Activated CD8-positive, alpha-beta memory T cell treated with anti-CD3 and anti-CD28 coated beads, Interleukin-2, amount 50 U/mL, for 4 hours (primary cell): ENCODE measurements at places on chromosomes 16 and 17.

- no peak for DNase-seq
These were observed 50.3 kb upstream of the PHOSPHO1 start for GRCh38 chr17:49280918-49281317.

DNA sequence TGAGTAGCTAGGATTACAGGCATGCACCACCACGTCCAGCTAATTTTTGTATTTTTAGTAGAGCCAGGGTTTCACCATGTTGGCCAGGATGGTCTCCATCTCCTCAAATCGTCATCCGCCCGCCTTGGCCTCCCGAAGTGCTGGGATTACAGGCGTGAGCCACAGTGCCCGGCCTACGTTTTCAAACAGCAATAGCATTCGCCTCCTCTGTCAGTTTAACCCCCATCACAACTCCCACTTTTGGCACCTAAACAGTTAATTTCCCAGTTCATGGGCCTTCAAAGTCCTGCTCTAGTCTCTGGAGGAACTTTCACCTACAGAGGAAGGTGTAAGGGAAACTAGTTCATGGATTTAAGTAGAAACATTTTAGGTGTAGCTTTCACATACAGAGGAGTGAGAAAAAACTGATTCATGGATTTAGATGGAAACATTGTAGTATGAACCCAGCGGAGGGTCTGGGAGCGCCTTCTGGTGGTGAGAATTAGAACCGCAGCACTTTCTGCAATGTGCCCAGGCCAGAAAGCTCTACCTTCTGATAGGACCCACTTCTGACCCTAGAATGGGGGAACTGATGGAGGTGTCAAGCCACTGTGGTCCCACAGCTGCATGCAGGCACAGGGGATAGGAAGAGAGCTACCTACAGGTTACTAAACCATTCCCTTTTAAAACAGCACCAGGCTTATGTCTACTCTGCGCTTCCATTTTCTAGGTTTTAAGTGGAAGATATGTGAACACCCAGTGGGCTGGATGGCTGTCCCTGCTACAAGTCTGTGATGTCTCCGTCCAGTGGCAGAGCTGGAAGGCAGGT is 12.0 kb upstream of the MEOX1 start:
- peak; percentile 73 for DNase-seq

DNA sequence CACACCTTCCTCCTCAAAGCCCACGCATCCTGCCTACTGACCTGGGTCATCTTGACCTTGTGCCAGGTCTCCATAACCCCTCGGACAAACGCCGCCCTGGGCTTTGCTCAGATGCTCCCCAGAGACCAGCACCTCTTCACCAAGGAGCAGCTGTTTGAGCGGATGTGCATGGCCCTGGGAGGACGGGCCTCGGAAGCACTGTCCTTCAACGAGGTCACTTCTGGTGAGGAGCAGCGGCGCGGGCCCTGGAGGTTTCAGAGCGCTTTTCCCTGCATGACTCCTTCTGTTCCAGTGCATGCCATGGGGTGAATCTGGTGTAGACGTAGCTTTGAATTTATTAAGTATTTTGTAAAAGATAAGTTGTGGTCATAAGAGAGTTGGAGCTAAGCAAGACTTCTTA is 7.6 kb upstream of the RPL13 start:
- DNase-seq = no peak

- DNase-seq = no peak
These were observed 39.9 kb downstream of the CDH1 start for GRCh38 chr16:68776821-68777485.

DNA sequence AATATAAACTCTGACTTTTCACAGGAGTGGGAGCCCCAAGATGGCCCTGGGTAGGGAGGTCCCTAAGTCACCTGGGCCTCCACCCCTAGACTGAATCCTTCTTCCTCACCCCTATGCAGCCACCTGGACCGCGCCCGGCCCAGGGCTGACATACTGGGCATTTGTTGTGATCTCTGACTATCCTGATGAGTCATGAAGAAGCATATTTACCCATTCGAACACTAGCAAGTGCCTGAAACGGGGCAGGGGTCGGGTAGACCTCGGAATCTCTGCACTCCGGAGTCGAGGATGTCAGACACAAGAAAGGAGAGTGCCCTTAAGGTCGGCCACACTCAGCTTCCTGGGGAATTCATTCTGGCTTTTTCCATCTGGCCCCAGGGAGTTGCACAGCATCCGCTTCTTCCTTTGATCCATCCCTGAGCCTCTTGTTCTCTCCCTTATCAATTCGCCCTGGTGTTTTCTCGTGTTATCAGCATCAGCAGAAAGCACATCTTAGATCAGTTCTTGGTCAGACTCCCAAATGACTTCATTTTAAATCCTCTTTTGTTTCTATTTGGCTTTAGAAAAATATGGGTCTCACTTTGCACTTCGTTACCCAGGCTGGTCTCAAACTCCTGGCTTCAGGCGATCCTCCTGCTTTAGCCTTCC is 10.4 kb downstream of the METTL22 start:
- no peak for DNase-seq

DNA sequence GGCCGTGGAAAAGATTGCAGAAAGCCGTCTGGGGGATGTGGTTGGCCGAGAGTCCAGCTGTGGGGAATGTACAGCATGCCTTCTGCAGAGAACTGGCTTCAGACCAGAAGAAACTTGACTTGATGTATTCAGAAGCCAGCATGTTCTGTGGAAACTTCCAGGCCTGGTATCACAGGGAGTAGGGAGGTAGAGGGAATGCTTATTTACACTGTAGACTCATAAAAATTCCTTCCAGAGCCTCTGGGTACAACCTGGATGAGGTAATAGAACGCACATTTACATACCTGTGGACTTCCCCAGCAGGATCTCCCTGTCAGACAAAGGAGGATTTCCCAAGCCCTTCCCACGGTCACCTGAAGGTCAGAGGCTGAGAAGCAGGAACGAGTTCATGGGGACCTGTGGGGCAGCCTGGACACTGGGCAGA is 11.8 kb upstream of the GAS7 start:
- DNase-seq = no peak

- no peak for DNase-seq
These were observed 1.7 kb downstream of the HEXIM1 start for GRCh38 chr17:45149669-45150664.

DNA sequence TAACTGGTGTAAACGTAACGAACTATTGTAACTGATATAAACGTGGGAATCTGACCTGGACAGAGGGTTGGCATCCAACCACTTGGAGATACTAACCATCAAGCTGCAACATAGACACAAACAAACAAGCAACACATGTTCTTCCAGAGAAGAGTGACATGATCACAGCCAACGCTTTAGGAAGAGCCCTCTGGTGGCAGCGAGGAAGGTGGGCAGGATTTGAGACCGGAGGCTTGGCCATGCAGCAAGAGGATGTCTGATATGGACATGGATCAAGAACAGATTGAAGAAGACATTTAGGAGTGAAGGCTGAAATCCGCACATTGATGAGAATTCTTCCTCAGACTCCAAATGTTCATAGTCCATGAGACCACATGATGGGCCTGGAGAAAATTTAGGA is 40.3 kb upstream of the TNRC6A start:
- no peak for DNase-seq

DNA sequence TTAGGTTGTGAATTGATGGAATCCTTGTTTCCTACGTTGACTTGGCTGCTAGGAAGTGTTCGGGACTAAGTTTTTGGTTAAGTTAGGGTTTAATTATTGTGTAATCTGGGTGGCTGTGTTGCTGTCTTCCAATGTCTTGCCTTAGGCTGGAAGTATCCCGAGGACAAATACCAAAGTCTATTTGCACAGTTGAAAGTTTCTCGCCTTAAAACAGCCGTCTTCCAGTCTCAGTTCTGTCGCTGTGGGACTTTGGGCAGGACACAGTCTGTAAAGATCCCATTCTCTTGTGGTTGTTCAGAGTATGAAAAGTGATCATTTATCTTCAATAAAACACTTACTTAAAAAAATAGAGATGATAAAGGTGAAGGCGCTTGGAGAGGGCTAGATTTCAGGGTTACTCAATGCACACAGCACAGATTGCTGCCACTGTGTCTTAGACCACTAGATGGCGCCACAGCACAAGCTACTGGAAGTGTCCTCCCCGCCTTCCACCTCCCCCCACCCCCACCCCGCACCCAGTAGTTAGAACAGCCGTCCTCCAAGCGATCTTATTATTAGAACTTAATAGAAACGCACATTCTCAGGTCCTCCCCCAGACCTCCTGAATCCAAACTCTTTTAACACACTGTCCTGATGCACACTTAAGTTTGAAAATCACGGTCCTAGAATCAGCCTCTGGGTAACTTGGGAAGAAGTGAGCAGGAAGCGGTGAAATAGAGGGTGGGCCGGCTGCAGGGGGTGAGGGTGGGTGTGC is 45.8 kb downstream of the AKAP1 start:
- DNase-seq = peak; percentile 82

- DNase-seq = no peak
These were observed 8.5 kb upstream of the YPEL3 start for GRCh38 chr16:30104492-30104891.

- DNase-seq = no peak
These were observed 10.2 kb downstream of the CFAP20 start for GRCh38 chr16:58118801-58119508.

GRCh38 chr17:12342609-12343435 is 322.1 kb downstream of the MAP2K4 start:
- no peak for DNase-seq

DNA sequence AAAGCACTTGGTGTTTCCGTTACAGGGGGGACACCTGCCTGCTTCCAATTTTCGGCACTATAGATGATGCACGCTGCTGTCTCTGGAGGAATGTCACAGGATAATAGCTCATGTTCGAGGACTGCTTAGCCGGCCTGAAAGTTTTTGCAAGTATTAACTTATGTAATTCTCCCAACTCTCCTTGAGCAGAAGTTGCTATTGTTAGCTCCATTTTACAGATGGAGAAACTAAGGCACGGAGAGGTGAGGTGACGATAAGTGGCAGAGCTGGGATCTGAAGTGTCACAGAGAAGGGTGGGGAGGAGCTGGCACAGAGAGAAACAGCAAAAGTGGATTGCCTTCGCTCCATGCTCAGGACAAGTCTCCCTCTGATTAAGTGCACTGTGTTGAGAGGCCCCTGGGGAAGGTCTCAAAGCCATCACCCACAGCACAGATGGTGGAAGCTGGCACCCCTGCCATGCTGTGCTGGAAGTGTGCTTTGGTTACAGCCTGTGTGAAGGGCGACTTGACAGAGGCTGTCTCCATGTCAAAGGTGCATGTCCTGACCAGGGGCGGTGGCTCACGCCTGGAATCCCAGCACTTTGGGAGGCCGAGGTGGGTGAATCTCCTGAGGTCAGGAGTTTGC is 40.8 kb upstream of the MEAK7 start:
- no peak for DNase-seq

- DNase-seq = no peak
These were observed 689.7 kb upstream of the SOX9 start for GRCh38 chr17:71431146-71431545.

DNA sequence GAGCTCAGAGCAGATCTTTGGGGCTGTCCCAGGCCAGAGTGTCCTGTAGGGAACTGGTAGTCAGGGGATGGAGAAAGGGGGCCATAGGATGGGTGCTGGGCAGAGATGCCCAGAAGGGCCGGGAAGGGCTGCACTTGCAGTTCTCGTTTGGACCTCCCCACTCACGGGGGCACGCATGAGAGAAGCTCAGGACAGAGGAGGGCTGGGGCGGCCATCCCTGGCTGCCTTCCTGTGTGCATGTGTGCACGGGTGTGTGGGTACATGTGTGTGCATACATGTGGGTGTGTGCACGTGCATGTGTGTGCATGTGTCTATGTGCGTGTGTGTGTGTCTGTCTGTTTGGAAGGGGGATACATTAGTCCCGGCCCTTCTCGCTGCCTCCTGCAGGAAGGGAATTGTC is 73.3 kb downstream of the COG7 start:
- DNase-seq = no peak

DNA sequence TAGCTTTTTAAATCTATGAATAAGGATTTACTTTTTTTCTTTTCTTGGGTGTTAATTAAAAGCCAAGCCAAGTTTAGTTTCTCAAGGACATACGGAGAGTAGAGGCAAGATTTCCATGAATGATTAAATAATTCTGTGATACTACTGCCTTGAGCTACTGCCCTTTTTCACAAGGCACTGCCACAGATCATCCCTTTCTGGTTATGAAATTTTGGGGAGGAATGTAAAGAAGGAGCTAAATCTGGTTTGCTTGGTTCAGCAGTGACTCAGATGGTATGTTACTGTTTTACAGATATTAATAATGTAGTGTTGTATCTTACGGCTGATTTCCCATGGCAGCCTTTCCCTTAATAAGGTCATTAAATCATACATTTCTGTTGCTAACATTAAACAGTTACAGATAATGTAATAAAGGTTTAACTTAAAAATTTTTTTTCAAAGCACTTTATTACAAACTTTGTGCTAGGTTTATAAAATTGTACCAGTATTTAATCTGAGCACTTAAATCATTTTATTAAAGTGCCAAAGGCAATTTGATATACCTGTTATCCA is 2.6 kb downstream of the WSB1 start:
- DNase-seq = no peak

- no peak for DNase-seq
These were observed 7.5 kb upstream of the ITGAX start for GRCh38 chr16:31347445-31347844.

DNA sequence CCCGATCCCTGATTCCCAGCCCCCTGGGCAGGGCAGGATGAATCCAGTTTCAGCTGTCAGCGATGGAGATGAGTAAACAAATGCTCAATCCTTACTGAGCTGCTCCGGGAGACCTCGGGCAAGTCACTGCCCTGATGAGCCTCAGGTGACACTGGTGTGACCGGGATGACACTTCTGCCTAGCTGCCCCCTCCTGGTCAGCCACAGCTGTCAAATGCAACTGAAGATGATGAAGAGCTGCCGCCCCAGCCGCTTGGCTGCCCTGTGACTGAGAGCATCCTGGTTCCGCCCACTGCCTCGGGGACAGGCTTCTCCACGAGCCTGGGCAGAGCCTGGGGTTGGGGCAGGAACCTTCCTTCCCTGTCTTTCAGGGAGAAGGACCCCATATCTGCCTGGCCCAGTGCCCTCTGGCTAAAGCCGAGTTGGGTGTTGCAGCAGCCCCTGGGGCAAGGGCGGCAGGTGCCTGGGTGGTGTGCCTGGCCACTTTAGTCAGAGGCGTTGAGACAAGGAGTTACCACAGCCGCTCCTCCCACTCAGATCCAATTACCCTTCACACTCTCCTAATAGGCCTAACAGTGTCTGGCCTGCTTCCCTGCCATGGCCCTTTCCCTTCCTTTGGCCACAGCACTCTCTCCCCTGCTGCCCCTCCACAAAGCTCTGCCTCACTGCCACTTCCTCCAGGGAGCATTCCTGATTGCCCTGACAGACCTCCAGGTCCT is 5.5 kb downstream of the CCL17 start:
- DNase-seq = no peak

DNA sequence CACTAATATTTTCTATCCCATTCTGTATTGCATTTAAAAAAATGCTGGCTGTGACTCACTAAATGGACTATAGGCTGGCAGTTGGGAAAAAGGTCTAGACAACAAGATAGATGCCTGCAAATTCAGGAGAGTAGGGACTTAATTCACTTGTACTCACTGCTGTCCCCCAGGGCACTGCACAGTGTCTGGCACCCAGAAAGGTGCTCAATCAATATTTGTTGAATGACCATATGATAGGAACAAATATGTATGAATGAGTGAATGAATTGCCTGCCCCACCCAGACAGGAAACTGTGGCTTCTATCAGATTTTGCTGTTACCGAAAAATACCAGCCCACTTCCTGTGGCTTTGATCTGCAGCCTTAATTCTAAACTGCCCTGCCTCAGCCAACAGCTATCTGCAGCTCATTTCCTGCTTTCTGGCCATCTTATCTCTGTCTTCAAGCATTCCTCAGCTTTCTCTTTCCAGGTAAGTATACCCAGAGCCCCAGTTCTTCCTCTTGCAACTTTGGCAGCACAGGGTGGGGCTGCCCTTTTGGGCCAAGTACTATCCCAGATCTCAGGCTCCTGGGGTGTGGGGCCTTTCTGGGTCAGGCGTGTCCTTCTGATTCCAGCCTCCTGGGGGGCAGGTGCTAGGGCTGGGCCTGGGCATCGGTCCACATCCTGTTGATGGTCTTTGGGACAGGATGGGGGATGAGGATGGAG is 15.3 kb upstream of the TNS4 start:
- peak; percentile 48 for DNase-seq
